ENCODE measurements at places on chromosomes 2 and 18. TPM values are rescaled to one million over a fixed set of nuclear protein-coding genes. Genes with fewer than 3 reads are reported as not detected.

DNA sequence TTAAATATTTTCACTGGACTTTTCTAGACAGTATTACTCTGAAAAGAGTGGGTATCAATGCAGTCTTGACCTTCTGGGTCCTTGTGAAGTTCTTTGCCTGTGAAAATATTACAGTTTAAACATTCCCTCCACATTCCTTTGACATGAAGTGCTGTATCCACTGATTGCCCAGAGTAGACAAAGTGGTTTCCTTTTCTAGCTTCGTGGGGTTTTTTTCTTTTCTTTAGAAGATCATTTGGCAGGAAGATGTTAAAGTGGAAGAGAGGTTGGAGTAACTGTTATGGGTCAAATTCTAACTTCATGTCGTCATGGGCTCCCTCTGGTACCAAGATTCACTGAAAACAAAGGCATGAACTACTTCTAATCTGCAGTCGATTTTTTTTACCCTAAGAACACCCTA lies 496.9 kb downstream of the EPHA4 start:
- DNase-seq, result no peak

DNA sequence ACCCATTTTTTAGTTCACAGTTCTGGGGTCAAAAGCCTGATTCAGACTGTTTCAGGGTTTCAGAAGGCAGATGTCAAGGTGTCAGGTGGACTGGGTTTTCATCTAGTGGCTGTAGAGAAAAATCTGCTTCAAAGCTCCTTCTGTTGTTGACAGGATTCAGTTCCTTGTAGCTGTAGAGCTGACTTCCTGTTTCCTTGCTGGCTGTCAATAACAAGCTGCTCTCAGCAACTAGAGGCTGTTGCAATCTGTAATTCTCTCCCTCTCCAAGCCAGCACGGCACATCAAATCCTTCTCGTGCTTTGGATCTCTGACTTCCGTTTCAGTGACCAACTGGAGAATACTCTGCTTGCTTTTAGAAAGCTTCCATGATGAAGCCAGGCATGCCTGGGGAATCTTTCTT lies 179.4 kb downstream of the DOK6 start:
- no peak for DNase-seq

DNA sequence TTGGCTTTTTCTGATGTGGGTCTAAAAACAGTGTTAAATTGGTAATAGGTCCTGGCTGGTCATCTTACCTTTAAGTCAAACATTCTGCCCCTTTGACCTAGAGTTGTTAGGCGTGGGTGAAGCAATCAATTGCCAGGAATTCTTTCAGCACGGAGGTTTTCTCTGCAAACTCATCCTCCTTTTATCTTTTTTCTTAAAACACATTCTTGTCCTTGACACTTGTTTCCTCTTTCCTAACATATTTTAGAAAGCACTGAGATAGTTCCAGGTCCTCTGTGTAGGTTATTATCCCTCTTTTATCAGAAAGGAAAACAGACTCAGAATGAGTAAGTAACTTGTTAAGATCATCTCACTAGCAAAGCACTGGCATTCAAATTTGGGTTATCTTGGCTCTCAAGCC lies 18.6 kb upstream of the AP1S3 start:
- no peak for DNase-seq

- DNase-seq, result peak; percentile 57
Observed at GRCh38 chr2:16613539-16614011, 52.1 kb downstream of the CYRIA start.

DNA sequence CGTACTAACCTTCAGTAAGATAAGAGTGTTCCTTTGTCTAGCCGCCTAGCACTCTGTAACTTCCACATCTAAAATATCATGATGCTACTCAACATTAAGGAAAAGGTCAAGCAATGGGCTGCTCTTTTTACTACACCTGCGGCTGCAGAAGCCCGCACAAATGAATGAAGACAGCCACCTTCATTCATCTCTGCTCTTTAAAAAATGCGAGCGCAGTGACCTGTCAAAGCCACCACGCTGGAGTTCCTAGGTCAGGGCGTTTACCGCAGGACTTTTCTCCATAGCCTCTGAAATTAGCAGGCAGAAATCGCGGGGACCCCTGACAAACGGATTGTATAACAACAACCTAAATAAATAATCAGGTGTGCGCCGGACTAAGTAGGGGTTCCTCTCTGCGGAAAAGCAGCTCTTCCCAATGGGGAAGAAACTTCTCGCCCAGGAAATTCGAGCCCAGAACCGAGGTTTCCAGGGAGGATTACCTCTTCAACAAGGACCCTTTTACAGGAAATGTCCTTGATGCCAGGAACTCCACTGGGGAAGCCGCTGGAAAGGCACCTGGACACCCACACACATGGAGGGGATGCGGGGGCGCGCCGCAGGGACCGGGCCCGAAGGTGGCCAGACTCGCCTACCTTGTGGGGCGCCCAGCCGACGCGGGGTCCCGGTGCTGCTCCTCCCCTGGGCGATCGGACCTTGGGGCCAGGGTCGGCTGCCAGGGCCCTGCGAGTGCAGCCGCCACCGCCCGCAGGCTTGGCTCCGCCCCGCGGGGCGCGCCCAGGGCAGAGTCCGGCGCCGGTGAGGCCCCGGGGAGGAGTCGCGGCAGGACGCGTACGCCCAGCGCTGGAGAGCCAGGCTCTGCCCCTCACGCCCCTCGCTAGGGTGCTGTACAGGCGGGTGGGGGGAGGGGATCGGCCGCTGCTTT lies at the start of gene CCDC68:
TSS of gene CCDC68 (minus strand) at position 758 of the 922 bp plus-strand sequence. CDS start 16,670 bp downstream, outside the sequence.
- DNase-seq, result no peak

DNA sequence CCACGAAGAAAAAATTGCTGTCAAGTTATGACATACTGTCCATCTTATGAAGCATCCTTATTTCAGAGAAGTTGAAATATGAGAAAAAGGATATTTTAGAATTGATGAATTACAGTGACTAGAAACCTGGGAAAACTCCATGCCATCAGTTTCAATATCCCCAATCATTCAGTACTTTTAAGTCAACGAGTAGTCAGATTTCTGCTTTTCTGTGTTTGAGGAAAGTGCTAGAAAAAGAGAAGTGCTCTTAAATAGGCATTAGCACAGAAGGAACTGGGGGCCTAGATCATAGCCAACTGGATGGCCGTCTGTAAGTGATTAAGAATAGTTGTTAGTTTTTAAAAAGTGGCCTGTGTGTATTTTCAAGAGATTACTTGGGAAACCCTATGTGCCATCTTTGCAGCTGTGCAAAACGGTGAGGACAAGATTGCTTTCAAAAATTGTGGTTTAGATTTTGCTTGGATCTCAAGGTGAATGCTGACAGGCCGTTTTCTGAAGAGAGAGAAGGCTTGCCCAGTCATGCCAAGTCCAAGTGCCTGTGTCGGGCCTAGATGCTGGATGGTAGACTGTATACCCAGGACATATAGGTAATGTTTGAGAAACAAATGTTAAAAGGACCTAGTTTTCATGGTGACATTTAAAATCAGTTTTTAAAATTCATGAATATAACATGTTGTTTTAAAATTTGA lies 5.1 kb downstream of the NEDD4L start:
- no peak for DNase-seq

DNA sequence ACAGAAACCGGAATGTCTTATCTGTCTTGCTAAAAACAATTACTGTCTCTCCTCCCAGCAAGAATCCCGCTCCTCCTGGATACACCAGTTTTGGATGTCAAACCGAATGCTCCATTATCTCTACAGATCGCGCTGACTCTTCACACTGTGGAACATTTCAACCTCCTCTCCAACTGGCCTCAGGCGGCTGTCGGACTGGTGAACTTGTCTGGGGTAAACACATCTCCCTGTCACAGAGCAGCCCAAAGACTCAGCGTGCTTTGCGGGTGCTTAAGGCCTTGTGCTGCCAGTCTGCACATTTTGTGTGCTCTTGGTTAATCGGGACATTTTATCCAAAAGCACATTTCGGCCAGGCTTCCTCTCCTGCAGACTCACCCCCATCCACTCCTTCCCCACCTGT lies 173.1 kb downstream of the ICOS start:
- no peak for DNase-seq

DNA sequence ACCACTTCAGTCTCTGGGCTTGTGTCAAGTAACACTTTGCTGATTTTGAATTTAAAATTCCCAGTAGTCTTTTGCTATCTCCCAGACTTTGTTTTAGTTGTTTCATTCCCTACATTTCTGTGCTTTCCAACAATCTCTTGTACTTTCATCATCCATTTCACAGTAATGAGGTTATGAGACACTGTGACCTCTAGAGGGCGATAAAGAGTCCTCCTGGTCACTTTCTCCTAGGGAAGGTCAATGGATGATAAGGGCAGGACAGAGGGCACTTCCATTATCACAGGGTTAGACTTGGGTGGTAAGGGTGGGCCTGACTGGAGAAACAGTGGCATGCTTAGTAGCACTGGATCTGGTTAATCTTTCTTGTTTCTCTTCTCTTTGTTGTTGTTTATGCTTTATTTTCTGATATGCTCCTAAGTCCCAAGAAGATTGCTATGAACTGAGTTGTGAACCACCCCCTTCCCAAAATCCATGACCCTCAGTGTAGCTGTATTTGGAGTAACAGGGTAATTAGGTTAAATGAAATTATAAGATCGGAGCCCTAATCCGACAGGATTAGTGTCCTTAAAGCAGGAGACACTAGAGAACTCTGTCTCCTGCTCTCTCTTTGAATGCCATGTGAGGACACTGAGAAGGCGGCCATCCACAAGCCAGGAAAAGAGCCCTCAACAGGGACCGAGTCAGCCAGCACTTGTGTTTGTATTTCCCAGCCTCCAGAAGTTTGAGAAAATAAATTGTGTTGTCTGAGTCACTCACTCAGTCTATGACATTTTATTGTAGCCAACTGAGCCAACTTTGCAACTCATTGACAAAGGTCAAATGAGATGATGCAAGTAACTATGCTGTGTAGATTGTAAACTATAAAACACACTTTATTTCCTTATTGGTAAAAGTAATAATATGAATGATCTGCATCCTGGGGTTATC lies 779.2 kb downstream of the CNTNAP5 start:
- peak; percentile 4 for DNase-seq

GRCh38 chr2:217995731-217996231 lies 7.0 kb downstream of the TNS1 start:
- DNase-seq, result no peak

GRCh38 chr2:223541546-223541945 lies 60.6 kb downstream of the SCG2 start:
- no peak for DNase-seq

GRCh38 chr18:3973191-3973850 lies 481.8 kb downstream of the DLGAP1 start:
- DNase-seq, result peak; percentile 22

GRCh38 chr2:134875309-134875708 lies 36.9 kb downstream of the ACMSD start:
- DNase-seq, result no peak

GRCh38 chr2:223787358-223787757 lies 50.0 kb downstream of the AP1S3 start:
- DNase-seq, result no peak

GRCh38 chr2:28276076-28276618 lies 116.5 kb upstream of the FOSL2 start:
- DNase-seq, result no peak

- no peak for DNase-seq
Observed at GRCh38 chr2:215727507-215728503, 285.5 kb downstream of the MREG start.

GRCh38 chr18:36325846-36326245 lies 28.3 kb downstream of the FHOD3 start:
- DNase-seq, result no peak

GRCh38 chr2:152174574-152174973 lies 989 bp downstream of the STAM2 start:
- DNase-seq, result no peak

DNA sequence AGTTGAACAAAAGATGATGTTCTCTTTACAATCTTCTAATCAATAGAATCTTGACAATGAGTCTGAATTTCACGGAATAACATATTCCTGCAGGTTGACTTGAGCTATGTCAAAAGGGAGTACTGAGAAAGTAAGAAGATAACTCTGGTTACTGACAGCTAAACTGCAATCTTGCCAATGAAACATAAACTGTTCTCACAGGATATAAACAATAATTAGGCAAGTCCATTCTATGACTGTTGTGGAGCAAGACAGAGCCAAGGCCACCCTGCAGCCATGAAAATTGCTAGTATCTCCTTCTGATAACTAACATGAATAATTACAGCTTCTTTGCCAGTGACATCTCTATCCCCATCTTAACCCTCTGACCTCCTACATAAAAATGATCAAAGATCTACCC lies 6.3 kb upstream of the RPRD1A start:
- DNase-seq, result no peak

DNA sequence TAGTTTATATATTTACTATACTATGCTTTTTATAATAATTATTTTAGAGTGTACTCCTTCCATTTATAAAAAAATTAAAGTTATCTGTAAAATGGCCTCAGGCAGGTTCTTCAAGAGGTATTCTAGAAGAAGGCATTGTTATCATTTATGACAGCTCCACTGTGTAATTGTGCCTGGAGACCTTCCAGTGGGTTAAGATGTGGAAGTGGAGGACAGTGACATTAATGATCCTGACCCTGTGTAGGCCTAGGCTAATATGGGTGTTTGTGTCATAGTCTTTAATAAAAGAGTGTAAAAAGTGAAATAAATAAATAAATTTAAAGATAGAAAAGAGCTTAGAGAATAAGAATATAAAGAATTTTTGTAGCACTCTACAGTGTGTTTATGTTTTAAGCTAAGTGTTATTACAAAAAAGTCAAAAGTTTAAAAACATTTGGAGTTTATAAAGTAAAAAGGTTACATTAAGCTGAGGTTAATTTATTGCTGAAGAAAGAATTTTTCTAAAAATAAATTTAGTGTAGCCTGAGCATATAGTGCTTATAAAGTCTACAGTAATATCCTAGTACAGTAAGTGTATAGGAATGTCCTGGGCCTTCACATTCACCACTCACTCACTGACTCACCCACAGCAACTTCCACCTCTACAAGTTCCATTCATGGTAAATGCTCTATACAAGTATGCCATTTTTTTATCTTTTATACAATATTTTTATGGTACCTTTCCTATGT lies 190.0 kb upstream of the SESTD1 start:
- no peak for DNase-seq

- peak; percentile 81 for DNase-seq
Observed at GRCh38 chr2:9234680-9235146, 28.1 kb downstream of the ASAP2 start.

Gene ABHD3
- 31.2 TPM for total RNA-seq

Gene UXS1
- total RNA-seq, result 20.1 TPM

Gene CYP27C1
- 1.0 TPM for total RNA-seq

Gene EHBP1
- total RNA-seq, result 31.0 TPM

Gene FER1L5
- total RNA-seq, result not detected

Gene UGT1A4
- not detected for total RNA-seq

Gene ERBB4
- not detected for total RNA-seq

Gene KCNG2
- total RNA-seq, result 3.8 TPM

Gene ST6GAL2
- not detected for total RNA-seq
